ENCODE measurements at places on chromosomes 1 and 21. TPM values are rescaled to one million over a fixed set of nuclear protein-coding genes. Genes with fewer than 3 reads are reported as not detected.

DNA sequence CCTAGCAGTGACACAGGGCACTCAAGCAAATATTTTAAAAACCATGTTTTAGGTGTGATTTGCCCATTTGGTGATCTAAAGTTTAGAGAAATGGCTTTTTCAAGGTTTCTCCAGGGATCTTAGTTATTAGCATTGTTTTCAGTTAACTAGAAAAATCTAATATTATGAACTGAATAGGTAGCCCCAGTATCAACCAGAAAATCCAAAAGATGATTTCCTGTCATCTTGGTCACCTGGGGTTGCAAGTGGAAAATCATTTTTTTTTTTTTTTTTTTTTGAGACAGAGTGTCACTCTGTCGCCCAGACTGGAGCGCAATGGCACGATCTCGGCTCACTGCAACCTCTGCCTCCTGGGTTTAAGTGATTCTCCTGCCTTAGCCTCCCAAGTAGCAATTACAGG is 106.6 kb upstream of the FMN2 start:
- DNase-seq: no peak
- no peaks in the 10 kb centered on the region for H3K4me1 ChIP-seq
- no peaks in the 10 kb centered on the region for H3K27me3 ChIP-seq
- H3K27ac ChIP-seq: no peak overlapping the region
- no peak overlapping the region for H3K4me3 ChIP-seq

DNA sequence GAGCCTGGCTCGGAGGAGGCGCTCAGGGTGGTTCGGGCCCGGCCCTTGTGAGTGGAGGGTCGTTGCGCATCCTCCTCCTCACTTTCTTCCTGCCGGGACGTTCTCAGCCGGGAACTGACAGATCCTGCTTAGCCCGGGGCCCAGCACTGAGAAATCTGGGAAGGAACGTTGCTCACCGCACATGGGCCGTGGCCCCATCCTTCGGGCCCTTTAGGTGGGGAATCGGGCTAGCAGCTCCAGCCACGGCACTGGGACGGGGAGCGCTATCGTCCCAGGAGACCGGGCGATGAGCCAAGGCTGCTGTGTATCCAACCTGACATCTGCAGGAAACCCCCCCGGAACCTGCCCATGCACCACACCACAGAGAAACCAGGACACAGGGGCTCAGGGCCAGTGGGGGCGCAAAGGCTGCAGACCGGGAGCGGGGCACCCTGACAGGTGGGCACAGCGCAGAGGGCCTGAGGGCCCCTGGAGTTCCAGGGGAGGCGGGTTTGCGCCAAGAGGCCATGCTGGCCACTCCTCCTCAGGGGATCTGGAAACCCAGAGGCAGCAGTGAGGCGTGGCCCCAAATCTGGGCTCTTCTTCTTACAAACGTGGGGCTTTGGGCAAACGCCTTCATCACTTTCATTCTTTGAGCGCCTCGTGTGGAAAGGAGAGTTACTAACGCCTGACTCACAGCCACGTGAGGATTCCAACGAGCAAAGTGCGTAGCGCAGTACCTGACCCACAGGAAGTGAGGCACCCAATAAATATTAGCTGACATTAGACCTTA is at the start of gene SH2D5:
Gene SH2D5, minus strand, starts transcription at position 116 of the 772 bp plus-strand sequence. CDS start 4,659 bp downstream, outside the sequence.
- no peak within 1 kb of the TSS for H3K27ac ChIP-seq
- DNase-seq: peak; percentile 87
- H3K27me3 ChIP-seq: no peaks in the 10 kb centered on the region
- peak within 1 kb of the TSS; percentile 69 for H3K4me3 ChIP-seq
- H3K4me1 ChIP-seq: peaks cover 17% of the 10 kb centered on the region

GRCh38 chr1:57254022-57254421 is 169.8 kb downstream of the DAB1 start:
- DNase-seq: no peak
- H3K4me3 ChIP-seq: no peak overlapping the region
- H3K27me3 ChIP-seq: no peaks in the 10 kb centered on the region
- H3K27ac ChIP-seq: no peak overlapping the region
- no peaks in the 10 kb centered on the region for H3K36me3 ChIP-seq

DNA sequence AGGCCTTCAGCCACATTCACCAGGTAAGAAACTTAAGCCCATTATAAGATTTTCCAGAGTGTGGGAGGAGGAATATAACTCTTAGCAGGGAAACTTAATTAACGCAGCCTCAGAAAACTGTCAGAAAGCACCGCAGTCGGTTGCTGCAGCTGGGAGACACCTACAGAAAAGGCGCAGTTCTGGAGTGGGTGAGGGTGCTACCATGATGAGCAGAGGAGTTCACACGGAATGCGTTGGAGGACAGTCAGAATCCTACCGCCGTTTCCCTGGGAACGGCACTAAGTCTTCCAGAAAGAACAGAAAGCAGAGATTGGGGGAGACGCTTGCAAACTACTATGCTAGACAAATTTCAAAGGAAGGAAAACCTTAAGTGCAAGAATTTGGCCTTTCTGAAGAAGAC is 6.4 kb downstream of the ACTN2 start:
- H3K4me1 ChIP-seq: no peaks in the 10 kb centered on the region
- no peak overlapping the region for H3K27ac ChIP-seq
- no peaks in the 10 kb centered on the region for H3K27me3 ChIP-seq
- no peaks in the 10 kb centered on the region for H3K36me3 ChIP-seq

- no peaks in the 10 kb centered on the region for H3K27me3 ChIP-seq
- no peak for DNase-seq
- H3K4me3 ChIP-seq: no peak overlapping the region
- no peak overlapping the region for H3K27ac ChIP-seq
Observed at GRCh38 chr1:26574719-26575251, 45.2 kb downstream of the RPS6KA1 start.

The DYNLT4 gene
- 0.47 TPM for total RNA-seq

The EPHA2 gene
- not detected for total RNA-seq

The CHRM3 gene
- total RNA-seq: 0.17 TPM

The ZNF648 gene
- not detected for total RNA-seq

The SLAMF8 gene
- total RNA-seq: 2.0 TPM
